ENCODE measurements at places on chromosomes 13 and 19.

DNA sequence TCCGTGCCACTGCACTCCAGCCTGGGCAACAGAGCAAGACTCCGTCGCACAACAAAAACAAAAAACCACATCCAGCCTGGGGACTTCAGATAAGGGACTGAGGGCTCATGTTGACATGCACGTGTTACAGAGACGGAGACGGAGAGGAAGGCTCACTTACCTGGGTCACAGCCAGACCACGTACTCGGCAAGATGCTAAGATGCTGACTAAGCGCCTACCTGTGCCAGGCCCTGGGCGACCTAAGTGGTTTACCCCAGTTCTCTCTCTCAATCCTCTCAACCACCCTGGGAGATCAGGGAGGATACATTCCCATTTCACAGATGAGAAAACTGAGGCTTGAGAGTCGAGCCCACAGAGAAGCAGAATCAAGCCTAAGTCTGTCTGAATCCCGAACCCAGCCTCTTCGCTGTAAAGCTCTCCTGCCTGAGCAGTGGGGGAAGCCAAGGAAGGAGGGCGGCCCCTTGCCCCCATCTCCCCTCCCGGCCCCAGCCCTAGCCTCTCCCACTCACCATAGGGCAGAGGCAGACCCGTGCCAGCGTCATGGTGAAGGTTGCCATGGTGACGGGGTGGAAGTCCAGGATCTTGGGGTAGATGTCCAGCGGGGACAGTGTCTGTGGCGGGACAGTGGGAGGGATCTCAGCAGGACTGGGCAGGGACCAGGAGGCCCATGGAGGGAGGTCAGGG lies 13.5 kb downstream of the ERCC2 start:
- peak; percentile 67 for DNase-seq

- no peak for DNase-seq
These were observed 837 bp downstream of the FSD1 start for GRCh38 chr19:4305257-4305612.

GRCh38 chr13:76874479-76874878 lies 11.7 kb downstream of the KCTD12 start:
- no peak for DNase-seq

GRCh38 chr19:54905803-54906511 lies at the start of gene NCR1:
NCR1 (plus strand) TSS chr19:54906148; CDS start chr19:54906188, 40 bp downstream.
- peak; percentile 34 for DNase-seq

GRCh38 chr13:21225082-21225481 lies 48.6 kb downstream of the MRPL57 start:
- DNase-seq: no peak

DNA sequence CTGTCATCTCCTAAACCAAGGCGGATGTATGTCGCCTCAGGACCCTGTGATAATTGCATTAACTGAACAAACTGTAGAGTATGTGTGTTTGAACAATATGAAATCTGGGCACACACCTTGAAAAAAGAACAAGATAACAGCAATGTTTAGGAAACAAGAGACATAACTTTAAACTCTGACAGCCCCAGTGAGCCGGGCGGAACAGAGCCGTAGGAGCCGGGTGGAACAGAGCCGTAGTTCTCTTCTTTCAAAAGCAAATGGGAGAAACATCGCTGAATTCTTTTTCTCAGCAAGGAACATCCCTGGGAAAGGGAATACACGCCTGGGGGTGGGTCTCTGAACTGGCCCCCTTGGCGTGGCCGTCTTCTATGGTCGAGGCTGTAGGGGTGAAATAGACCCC lies 31.8 kb upstream of the ZNF675 start:
- DNase-seq: no peak

- DNase-seq: no peak
These were observed 339.1 kb downstream of the ZNF536 start for GRCh38 chr19:30711296-30711695.

DNA sequence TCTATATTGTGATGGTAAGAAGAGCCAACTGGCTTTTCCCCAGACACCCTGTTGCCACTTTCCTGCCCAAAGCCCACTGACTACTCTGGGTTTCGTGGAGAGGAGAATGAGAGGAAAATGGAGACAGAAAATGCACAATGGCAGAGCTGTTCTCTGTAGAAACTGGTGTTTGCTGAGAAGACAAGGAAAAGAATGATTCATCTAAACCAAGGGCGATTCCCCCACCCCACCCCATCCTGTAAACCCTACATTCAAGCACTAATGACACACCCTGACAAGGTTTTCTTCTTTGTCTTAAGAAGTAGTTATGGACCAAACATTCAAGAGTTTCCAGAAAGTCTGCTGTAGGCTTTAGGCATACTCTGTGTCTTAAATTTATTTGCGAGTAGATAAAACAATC lies 68.8 kb downstream of the DOCK9 start:
- DNase-seq: no peak

GRCh38 chr19:48308631-48309586 lies 16.4 kb upstream of the EMP3 start:
- DNase-seq: no peak

DNA sequence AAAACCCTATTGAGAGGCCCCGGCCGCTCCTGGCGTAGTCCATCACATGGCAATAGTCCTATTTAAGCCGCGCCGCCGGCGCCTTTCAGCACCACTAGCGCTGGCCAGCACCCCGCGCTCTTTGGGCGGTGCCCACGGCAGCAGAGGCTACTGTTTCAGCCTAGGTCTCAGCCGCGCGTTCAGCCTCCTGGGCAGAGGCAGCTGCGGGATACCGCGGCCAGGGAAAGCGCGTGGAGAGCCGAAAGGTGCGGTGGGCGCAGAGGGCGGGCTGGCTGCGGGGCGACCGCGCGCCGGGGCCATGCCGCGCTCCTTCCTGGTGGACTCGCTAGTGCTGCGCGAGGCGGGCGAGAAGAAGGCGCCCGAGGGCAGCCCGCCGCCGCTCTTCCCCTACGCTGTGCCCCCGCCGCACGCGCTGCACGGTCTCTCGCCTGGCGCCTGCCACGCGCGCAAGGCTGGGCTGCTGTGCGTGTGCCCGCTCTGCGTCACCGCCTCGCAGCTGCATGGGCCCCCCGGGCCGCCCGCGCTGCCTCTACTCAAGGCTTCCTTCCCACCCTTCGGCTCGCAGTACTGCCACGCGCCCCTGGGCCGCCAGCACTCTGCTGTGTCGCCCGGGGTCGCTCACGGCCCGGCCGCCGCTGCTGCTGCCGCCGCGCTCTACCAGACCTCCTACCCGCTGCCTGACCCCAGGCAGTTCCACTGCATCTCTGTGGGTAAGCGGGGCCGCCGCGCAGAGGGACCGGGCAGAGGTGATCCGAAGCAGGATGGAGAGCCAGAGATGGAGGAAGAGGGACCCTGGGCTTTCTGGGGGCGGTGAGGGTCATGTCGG lies at the start of gene GSX1:
GSX1 (plus strand) TSS at position 91 of the 826 bp plus-strand sequence; CDS start at position 299, 208 bp downstream.
- DNase-seq: peak; percentile 97

DNA sequence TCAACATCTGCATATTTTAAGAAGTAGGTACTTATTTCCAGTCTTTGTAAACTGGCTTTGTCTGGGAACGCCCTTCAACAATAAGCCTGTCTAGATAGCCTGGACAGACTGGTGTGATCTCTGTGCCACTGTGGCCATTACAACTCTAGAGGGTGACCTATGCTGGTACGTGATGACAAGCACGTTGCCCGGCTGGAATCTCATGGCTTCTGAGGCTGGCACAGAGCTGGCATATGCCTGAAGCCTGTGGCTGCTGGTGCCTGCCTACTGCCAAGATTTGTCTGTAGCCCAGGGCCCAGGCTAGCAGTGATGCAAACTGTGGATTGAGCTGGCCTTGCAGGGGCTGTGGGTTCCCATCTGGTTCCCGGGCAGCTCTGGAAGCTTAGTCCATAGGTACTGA lies 34.0 kb downstream of the IGFL3 start:
- no peak for DNase-seq

DNA sequence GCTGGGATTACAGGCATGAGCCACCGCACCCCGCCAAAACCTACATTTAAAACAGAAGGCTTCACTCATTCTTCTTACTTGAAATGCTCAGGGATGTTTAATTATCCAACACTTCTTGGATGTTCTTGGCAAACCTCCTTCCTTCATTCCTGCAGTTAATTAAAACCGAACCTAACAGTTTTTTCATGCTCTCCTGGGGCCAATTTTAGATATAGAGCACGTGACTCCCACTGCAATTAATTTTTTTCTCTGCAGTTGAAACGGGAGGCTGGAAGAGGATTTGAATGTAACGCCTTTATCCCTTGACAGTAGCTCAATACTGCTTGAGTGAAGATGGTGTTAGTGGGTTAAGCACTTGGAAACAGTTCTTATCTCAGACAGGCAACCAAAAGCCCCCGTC lies 4.6 kb upstream of the ACTL9 start:
- peak; percentile 42 for DNase-seq

- DNase-seq: no peak
These were observed 51.5 kb downstream of the HSPH1 start for GRCh38 chr13:31110169-31110568.

DNA sequence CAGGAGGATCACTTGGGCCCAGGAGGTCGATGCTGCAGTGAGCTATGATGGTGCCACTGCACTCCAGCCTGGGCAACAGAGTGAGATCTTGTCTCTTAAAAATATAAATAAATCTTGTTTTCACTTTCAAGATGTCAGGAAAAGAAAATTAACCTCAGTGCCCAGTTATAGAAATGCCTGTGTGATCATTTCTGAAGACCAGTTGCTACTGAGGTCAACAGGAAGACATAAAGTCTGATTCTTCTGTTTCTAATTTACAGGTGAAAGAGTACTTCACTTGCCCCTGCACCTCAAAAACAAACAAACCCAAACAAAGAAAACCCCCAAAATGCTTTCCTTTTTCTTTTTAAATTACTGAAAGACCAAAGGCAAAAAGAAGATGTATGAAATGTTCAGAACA lies 174.3 kb upstream of the NBEA start:
- no peak for DNase-seq

DNA sequence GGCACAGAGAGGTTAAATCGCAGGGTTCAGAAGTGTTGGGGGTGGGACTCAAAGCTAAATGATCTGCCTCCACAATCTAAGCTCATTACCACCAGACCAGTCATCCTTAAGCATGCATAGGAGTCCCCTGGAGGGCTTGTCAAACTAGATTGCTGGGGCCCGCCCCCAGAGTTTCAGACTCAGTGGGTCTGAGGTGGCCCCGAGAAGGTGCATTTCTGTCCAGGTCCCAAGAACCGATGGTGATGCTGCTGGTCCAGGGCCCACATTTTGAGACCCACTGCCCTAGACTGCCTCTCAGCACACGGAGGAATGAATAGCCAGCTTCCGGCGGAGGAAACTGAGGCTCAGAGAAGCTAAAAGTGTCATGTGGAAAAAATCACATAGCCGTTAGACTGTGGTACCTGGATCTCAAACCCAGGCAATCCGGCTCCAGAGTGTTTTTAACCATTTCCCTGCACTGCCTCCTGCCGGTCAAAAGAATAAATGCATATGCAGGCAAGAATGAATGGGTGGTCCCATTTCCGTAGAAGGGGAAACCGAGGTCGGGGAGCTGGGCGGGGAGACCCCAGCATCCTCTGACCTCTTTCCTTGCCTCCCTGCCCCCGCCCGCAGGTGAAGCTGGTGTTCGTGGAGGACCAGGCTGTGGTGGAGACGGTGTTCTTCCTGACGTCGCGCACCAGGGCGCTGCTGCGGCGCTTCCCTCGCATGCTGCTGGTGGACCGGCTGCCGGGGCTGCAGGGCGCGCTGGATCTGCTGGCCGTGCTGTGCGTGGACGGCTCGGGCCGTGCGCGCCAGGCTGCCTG lies 23.8 kb downstream of the ZSWIM9 start:
- peak; percentile 89 for DNase-seq

DNA sequence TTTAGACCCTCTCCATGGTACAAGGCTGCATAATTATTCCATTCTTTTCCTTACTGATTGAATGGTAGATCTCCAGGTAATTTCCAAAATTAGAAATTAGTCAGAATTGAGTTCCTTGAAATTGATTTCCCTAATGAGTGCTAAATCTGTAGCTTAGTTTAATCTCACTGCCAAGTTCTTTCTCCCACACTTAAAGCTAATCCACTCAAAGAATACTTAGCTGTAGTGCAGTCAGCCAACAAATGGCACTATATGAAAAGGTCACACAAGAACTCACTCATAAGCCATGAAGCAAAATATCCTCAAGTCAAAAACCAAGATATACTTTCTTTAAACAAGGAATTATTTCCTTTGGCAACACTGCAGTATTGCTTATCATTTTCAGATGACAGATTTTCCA lies 62.0 kb downstream of the XPO4 start:
- DNase-seq: peak; percentile 22

- DNase-seq: no peak
These were observed 11.4 kb downstream of the SBNO2 start for GRCh38 chr19:1162404-1163282.

DNA sequence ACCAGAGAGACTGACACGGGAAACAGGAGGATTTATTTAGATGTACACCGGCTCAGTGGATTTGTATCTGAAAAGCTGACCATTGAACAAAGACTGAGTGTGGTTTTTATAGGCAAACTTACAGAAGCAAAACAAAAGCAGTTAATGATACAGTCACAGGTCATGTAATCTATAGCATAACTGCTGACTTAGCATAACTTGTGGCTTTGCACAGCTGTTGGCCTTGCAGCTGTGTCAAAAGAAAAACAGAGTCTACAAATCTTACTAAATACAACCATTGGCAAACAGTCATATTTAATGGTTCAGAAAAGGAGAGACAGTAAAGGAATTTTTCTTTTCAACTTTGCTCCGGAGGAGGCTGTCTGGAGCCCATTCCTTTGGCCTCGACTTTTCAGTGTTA lies 2.3 kb upstream of the ILF3 start:
- DNase-seq: peak; percentile 50
